ENCODE measurements at places on chromosomes 6 and 20.
A peak's percentile ranks its signal among the peaks of the same experiment; 100 is the strongest.

- DNase-seq: no peak
Observed at GRCh38 chr6:10961837-10962236, 75.0 kb downstream of the SYCP2L start.

DNA sequence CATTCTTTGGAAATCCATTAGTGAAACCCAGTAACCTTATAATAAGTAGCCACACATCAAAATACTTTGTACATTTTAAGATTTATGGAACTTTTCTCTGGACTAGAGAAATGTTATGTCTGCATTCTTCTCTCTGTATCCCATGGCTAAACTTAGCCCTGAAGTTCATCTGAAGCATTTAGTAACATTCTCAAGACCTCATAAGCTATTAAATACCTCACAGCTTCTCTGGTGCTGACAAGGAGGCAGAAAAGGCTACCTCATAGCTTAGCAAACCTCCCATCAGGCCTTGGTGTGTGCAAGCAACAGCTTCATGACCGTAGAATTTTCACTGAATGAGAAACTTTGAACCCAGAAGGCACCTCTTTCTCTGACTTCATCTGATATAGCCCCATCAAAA is 38.9 kb upstream of the HDGFL1 start:
- no peak for DNase-seq

GRCh38 chr6:45422503-45423110 is 44.9 kb upstream of the SUPT3H start:
- DNase-seq: peak; percentile 77

GRCh38 chr6:68527691-68528090 is 107.4 kb upstream of the ADGRB3 start:
- DNase-seq: peak; percentile 6

DNA sequence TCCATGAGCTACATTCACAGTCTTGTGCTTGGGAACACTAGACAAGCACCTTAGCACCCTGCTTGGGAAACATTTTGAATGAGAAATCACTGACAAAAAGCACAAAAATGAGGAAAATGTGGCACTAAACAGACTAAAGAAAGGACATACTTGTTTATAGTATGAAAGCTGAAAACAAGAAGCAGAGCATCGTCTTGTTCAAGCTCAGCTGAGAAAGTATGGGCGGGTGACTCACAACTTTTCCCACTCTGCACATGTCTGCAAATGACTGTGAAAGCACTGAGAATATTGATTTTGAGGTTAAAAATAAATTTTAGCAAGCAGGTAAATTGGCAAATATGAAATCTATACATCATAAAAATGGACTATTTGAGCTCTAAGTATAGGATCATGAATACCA is 725.3 kb downstream of the COL12A1 start:
- DNase-seq: no peak

DNA sequence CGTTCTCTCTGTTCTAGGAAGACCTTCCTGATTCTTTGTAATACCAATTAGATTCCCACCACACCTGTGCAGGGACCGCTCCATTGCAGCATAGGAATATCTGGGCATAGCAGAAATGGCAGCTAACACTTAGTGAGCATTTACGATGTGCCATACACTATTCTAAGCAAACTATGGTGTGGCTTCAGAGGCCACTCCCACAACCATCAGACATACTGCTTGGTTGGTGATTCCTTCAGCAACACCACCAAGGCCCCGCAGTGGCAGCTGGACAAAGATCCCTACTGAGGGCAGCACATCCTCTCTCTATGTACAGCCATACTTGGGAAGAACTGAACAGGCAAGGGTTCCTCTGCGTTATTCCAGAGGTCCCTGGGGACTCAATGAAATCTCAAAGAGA is 6.2 kb downstream of the KCNK5 start:
- no peak for DNase-seq

DNA sequence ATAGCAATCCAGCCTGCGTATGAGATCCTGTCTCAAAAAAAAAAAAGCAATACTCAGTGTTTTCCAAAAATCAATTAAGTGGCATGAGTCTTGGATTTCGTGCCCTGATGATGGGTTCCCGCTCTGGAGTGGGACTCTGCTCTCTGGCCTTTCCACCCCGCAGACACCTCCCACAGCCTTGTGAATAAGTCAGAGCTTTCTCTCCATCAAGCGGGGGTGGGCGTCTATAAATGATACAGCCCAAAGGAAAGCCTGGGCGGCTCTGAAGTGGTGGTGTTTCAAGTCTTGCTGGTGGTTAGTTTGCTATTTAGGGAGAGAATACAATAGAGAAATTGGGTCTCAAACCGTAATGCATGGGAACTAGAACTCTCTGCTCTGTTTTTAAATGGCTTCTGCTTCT is 52.5 kb upstream of the TAGAP start:
- DNase-seq: no peak

GRCh38 chr20:57450419-57450818 is 59.2 kb downstream of the RBM38 start:
- peak; percentile 99 for DNase-seq

DNA sequence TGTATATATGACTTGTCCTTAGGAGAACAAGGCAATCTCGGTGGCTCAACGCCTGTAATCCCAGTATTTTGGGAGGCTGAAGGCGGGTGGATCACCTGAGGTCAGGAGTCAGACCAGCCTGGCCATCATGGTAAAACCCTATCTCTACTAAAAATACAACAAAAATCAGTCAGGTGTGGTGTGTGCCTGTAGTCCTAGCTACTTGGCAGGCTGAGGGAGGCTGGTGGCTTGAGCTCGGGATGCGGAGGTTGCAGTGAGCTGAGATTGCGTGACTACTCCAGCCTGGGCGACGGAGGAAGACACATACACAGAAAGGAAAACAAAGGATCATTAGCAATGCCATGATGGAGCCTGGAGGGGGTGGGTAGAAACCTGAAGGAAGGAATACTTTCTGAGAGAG is 166.6 kb upstream of the RREB1 start:
- no peak for DNase-seq

DNA sequence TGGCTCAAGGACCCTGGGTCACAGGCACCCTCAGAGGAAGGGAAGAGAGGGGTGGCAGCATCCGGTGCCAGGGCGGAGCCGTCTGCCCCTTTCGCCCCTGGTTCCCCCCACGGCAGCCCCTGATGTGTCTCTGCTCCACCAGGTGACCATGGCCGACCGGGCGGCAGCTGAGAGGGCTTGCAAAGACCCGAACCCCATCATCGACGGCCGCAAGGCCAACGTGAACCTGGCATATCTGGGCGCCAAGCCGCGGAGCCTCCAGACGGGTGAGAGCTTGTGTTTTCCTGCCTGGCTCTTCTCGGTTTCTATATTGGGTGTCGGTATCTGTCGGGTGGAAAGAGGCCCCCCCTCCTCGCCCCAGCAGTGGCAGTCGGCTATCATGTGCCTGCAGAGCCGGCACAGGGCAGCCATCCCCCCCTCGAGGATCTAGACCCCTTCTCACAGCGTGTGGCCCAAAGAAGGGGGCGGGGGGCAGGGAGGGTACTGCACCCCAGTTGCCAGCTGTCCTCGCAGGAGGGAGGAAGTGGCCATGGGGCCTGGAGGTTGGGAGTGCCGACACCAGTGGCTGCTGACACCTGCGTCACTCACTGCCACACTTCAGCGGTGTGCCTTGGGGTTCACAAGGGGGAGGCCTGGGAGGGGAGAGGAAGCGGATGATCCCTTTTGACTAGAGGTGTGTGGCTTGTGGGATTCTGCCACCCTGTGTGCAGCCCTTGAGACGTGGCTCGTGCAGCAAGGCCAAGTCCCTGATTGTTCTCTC is 1.5 kb downstream of the RBM38 start:
- DNase-seq: peak; percentile 42

DNA sequence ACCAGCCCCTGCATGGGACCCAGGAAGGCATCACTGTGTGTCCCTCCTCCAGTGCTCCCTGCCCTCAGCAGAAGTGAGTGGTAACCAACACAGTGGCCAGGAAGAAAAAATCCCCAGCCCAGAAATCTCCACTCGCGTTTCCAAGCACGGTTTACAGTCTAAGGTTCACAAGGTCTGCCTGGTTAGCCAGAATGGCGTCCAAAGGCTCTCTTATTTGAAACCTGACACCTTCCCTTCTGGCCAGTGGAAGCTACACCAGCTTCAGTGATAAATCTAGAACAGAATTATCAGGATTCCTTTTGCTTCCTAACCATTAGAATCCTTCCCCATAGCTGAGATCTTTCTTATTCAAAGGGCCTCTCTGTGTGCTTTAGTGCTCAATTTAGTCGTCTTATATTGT is 9.2 kb downstream of the LY86 start:
- no peak for DNase-seq

DNA sequence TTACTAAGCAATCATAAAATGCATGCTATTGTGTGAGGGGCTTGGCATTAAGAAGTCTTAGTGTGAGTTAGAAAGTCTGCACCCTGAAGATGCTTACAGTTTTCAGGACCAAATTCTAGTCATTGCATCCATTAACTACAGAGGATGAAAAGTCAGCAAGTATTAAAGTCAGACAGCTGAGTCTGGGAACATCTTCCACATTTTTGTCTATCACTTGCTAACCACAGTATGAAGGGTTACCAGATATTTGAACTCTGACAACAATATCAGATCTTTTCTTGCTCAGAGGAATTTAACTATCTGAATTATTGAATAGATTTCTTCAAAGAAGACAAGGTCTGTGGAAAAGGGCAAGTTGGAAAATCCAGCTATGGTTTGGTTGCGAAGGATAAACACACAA is 264.4 kb downstream of the BTBD9 start:
- DNase-seq: no peak

DNA sequence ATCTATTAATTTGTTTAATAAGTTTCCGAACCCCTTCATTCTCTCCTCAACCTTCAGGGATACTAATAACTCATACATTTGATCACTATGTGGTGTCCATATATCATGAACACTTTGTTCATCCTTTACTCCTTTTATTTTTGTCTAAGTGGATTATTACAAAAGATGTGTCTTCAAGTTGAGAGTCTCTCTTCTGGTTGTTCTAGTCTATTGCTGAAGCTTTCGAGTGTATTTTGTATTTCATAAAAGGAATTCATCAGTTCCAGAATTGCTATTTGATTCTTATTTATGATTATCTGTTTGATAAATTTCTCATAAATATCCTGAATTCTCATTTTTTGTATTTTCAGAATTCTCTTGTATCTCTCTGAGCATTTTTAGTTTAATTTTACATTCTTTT is 96.5 kb upstream of the RUNX2 start:
- DNase-seq: no peak

DNA sequence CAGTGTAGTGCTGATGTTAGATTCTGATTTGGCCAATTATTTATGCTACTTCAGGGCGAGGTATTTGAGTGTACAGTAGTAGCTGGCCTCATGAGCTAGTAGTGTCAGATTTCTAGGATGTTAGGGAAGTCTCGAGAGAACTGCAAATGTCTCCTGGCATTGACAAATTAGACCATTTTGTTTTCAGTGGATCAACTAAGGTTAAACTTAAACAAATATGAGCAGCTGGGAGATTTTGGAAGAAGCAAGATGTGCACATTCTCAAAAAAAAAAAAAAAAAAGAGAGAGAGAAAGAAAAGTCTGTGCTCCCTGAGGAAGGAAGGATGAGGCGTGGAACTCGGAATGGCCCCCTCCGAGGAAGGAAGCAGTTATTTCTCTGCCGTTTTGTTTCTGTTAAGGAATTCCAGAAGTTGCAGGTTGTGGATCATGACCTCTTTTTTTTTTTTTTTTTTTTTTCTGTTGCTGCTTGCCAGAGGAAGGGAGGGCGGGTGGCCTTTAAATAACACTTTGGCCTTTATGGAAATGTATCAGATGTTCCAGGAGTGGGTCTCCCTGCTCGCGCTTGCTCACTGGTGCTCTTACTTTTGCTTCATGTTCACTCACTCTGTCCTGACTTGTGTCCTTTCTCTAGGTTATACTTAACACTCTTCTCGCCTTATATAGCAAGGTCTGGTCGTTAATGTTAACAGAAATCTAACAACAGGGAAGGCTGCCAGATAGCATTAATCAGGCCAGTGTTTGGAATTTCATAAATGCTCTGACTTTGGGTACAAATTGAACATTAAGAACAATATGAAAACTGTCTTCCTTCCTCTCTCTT is 124.4 kb downstream of the TCP11 start:
- DNase-seq: no peak

DNA sequence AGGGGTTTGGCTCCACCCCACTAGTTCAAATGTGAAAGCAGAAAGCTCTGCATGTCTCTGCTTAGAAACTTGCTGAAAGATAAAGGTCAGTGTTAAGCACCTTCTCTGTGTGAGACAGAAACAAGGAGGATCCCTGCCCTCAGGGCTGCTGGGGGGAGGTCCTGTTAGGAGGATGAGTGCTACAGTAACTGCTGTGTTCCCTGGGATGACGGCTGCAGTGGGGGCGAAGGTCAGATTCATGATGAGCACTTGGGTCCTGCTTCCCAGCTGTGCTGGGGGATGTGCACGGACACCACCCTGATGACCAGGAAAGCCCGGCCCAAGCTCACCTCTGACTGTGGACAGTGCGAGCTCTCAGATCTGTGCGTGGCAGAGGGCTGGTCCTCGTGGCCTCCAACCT is 252.6 kb downstream of the DLL1 start:
- DNase-seq: no peak

- DNase-seq: no peak
Observed at GRCh38 chr6:52106994-52107393, 19.6 kb upstream of the PKHD1 start.

DNA sequence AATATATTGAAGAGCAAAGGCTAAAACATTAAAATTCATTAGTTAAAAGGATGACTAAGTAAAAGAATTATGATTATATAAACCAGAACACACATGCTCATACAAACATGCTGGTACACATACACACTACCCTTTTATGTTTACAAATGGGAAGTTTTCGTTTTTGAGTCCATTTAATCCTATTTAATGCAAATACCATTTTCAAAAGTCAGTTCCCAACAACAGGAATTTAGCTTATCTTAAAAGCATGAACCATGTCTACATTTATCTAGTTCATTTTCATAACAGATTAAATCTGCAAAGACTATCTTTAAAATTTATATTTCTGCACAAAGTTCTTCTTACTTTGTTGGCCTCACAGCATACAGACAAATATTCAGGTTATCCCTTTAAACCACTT is 42.5 kb downstream of the MAN1A1 start:
- DNase-seq: no peak

DNA sequence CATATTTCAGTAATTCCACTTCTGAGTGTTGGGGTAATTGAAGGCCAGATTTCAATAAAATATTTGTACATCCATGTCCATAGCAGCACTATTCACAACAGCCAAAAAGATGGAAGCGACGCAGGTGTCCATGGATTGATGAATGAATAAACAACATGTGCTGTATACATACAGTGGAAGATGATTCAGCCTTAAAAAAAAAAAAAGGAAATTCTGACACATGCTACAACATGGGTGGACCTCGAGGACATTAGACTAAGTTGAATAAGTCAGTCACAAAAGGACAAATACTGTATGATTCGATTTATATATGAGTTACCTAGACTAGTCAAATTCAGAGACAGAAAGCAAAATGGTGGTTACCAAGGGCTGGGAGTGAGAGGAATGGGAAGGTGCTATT is 57.2 kb downstream of the TRAM2 start:
- DNase-seq: no peak

DNA sequence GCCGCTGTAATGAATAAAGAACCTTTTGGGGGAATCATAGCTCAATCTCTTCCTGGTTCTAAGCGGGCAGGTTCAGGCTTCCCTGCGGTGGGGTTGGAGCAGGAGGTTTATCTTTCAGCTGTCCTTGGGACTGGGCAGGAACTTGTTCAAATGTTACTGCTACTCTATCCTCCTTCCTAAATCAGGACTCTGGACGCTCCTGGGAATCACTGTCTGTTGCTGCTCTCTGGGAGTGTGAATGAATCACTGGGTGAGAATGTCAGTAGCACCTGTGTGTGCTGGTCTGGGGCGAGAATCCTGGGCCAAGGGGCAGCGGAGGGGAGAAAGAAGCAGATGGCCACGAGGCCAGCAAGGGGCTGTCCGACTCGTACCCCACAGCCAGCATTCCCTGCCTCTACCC is 65.4 kb upstream of the ZNFX1 start:
- DNase-seq: no peak
